ENCODE measurements at places on chromosomes 7 and 10.

- no peak for DNase-seq
Measured at GRCh38 chr10:43110338-43111071, 27.7 kb upstream of the CSGALNACT2 start.

DNA sequence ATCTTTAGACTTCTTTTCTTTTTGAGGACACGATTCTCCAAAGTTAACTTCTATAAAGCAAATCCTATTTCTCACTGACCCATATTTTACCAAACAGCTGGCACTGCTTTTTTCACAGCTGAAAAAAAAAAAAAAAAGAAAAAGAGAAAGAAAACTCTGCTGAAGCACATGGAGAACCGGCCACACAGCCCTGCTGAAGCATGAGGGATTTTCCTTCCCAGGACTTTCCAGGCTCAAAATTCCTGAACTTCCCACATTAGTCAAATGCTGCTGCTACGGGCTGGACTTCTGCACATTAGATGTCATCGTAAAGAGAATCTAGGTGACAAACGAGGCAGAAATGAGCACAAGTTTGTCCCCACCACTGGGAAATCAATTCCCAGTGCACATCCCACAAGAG is 25.2 kb downstream of the HIPK2 start:
- DNase-seq, result no peak

- no peak for DNase-seq
Measured at GRCh38 chr10:119406137-119406536, 136.4 kb downstream of the RGS10 start.

DNA sequence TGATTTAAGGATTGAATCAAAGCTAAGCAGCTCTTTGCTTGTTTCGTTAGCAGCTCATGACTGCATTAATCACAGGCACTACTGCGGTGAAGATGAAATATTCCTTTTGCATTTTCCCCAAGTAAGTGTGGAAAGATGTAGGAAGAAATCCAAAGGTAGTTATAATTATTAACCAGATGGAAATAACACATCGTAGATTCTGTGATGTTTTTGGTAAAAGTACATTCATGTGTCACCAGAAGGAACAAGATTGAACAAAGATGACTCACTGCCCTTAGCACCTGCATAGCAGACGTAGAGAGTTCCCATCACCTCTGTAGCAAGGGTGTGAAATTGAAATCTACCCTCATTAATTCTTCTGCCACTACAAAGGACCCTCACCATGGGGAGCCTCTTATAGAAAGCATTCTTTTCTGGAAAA is 37.1 kb downstream of the SMURF1 start:
- no peak for DNase-seq

- no peak for DNase-seq
Measured at GRCh38 chr10:87589645-87590051, 70.0 kb upstream of the PAPSS2 start.

DNA sequence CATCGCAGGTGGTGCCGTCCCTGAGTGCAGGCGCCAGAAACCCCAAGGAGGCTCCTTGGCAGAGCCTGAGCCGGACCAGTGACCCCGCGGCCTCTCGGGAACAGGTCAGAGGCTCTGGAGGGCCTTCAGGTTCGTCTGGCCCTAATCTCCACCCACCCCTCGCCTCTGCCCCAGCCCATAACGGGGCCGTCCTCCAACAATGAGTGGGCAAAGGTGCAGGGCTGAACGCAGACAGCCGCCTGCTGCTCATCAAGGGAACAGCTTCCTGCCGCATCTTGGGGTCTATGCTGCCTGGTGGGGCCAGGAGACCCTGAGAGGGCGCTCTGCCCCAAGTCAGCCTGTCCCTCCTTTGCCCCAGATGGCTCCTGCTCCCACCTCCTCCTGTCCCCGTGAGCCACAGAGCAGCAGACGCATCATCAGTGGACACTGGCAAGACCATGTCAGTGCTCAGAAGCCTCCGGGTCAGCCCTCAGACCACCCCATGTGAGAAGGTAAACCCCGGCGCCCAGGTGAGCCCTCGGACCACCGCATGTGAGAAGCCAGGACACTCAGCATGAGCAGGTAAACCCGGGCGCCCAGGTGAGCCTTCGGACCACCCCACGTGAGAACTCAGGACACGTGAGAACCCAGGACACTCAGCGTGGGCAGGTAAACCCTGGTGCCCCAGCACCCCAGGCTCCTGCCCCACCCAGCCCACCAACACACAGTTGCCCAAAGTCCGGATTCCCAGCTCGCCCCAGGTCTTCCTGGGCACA is 142.0 kb downstream of the PTPRN2 start:
- DNase-seq, result no peak

GRCh38 chr7:69395061-69395714 is 203.1 kb upstream of the AUTS2 start:
- no peak for DNase-seq
